EH (cell line): ENCODE measurements at places on chromosomes 5 and 9.

DNA sequence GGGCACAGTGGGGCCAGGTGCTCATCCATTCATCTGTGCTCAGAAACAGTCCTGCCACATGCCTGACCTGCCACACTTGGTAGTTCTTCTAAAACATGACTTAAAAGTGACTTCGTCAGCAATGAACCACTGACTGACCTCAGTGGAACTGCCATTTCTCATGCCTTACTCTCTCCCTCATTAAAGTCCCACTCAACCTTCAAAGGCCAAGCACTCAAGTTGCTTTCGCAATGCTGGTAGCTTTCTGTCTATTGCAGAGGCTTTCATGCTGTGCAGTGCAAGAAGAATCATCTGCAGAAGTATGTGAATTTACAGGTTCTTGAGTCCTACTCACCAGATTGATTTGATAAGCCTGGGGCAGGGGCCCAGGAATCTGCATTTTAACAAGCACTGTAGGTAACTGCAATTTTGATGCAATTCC lies 23.9 kb downstream of the B4GALT1 start:
- peak; percentile 85 for DNase-seq

DNA sequence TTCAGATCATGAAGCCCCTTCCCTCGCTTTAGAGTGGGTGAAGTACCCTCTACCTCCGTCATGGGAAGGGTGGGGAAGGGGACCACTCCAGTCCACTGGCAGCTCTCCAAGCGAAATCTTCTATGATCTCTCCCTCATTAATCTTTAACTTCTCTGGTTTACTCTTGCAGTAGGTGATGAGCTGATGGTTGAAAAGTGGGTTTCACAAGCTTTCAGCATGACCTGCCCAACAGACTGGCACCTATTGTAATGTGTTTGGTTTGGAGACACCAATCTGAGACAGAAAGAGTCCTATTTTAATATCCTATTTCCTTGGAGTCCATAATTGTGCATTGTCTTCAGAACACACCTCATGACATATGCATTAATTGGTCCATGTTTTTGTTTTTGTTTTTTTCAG lies 70.8 kb upstream of the TGFBR1 start:
- DNase-seq: no peak

DNA sequence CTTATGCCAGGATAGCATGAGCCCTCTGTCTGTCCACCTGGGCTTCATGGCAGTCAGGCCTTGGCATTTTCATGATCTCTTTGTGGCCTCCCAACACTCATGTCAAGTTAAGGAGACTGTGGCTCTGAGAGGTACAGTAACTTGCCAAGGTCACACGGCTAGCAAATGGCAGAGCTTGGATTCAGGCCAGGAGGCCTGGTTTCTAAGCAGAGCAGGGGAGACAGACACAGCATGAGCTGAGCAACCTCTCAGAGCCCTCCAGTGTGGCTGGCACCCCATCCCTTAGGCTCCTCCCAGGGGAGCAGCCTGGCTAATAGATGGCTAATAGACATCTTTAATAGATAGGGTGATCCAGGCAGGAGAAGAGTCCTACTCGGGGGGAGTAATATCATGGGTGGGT lies 4.1 kb downstream of the SYNPO start:
- DNase-seq: no peak

- DNase-seq: peak; percentile 39
These were observed 118.3 kb downstream of the DRD1 start for GRCh38 chr5:175325681-175326080.

- peak; percentile 63 for DNase-seq
These were observed 89.0 kb upstream of the MAP1B start for GRCh38 chr5:72018143-72018803.

- no peak for DNase-seq
These were observed 132.1 kb downstream of the GLIS3 start for GRCh38 chr9:4167728-4168127.

GRCh38 chr5:1772634-1773033 lies 27.0 kb downstream of the MRPL36 start:
- peak; percentile 65 for DNase-seq

- DNase-seq: peak; percentile 79
These were observed 22.8 kb downstream of the SMIM3 start for GRCh38 chr5:150801117-150801927.

GRCh38 chr5:92778261-92778660 lies 802.8 kb downstream of the NR2F1-AS1 start:
- DNase-seq: no peak

- DNase-seq: no peak
These were observed 2.1 kb upstream of the OGN start for GRCh38 chr9:92406477-92406876.

- DNase-seq: peak; percentile 87
These were observed 76.2 kb downstream of the STK10 start for GRCh38 chr5:172111852-172112225.

DNA sequence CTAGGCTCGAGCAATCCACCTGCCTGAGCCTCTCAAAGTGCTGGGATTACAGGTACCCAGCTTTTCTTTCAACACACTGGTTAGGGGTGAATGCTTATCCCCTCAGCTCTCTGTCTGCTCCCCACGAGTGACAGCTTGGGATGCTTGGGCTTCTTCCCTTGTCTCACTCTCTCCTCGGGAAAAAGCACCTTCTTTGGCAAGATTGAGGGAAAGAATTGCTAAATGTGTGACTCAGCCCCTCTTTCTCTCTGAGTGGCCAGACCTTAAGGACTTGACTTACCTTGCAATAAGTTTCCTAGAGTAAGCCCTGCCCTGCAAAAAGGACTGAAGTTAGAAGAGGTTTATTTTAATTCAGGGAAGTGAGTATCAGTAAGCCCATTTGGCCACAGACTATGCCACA lies 68.1 kb upstream of the ERBIN start:
- DNase-seq: peak; percentile 56

DNA sequence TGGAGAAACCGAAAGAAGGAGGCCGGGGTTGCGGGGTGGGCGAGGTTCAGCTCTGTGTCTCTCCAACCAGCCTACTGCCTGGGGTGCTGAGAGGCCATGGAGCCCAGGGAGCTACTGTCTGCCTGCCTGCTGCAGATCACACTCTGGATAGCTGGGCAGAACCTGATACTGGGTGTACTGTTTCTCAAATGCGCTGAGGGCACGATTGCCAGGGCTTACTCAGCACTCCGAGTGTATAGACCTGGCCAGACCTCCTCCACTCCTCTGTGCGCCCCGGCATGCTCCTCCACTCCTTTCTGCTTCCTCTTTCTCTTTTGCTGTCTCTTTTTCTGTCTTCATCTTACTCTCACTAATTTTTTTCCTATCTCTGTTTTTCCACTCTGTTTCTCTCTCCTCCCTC lies 215.1 kb downstream of the PAPPA start:
- DNase-seq: no peak

DNA sequence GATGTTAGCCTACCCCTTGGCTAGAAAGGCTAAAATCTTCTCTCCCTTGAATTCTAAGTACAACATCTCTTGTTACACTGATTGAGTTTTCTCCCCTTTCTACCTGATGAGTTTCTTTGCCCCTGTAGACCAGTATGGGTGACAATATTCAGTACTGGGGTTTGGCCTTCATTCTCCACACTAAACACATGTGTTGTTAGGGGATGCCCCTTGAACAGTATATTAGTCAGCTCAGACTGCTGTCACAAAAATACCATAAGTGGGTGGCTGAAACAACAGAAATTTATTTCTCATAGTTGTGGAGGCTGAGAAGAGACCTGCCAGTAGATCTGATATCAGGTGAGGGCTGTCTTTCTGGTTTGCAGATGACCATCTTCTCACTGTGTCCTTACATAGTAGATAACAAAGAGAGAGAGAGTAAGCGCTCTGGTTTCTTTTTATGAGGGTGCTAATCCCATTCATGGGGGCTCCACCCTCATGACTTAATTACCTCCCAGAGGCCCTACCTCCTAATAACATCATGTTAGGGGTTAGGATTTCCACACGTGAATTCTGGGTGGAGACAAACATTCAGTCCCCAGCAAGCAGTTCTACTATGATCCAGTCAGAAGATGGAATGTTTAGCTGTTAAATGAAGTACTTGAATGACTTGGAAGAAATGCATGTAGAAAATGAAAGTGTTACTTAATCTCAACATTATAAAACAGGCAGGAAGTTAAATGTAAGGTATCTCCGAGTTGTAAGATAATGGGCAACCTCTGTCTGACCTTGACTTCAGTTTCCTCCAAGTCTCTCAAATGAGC lies 17.5 kb downstream of the VLDLR start:
- peak; percentile 21 for DNase-seq

GRCh38 chr5:16104961-16105360 lies 74.6 kb downstream of the MARCHF11 start:
- DNase-seq: no peak

GRCh38 chr5:167294882-167295680 lies 996.4 kb upstream of the WWC1 start:
- DNase-seq: peak; percentile 93

- peak; percentile 60 for DNase-seq
These were observed 126.5 kb upstream of the PAM start for GRCh38 chr5:102628441-102629175.

GRCh38 chr9:111149018-111149759 lies 110.9 kb upstream of the LPAR1 start:
- DNase-seq: peak; percentile 40

DNA sequence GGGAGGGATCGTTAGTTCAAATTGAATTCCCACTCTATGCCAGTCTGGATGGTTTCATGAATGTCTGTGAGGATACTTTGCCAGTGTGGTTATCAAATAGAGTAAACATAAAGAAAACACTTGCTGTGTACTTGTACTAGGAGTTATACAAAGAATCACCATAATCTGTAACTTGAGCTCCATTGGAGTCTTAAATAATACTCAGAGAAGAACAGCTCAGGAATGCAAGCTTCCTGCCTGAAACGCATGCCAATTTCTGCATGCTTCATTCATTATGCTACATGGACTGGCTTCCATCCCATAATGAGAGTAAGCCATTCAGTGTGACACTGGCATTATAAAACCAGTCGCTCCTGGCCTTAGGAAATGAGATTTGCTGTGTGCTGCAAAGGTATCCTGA lies 351.4 kb downstream of the SEMA5A start:
- DNase-seq: peak; percentile 89

GRCh38 chr5:123879071-123879470 lies 367.1 kb downstream of the CSNK1G3 start:
- DNase-seq: no peak

GRCh38 chr9:95224376-95225019 lies 93.0 kb downstream of the FANCC start:
- DNase-seq: no peak

- DNase-seq: no peak
These were observed 41.4 kb downstream of the TLR4 start for GRCh38 chr9:117745598-117745997.

DNA sequence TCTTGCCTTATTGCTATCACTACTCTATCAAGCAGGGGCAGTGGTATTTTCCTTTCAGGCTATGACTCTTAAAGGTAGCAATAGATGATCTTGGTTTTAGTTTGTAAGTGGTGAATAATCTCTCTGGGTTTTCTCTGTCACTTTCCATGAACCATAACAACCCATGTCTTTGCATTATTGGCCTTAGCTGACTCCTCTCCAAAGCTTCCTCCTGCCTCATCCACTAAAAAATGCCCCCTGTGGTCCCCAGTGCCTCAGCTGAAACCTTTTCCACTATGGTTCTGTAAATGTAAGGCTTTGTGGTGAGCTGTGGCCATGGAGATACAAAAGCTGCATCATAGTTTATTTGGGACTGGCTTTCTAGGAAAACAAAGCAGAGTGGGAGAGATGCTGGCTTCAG lies 128.8 kb downstream of the GPBP1 start:
- peak; percentile 55 for DNase-seq

GRCh38 chr5:156147944-156148285 lies 179.0 kb upstream of the SGCD start:
- DNase-seq: peak; percentile 33

DNA sequence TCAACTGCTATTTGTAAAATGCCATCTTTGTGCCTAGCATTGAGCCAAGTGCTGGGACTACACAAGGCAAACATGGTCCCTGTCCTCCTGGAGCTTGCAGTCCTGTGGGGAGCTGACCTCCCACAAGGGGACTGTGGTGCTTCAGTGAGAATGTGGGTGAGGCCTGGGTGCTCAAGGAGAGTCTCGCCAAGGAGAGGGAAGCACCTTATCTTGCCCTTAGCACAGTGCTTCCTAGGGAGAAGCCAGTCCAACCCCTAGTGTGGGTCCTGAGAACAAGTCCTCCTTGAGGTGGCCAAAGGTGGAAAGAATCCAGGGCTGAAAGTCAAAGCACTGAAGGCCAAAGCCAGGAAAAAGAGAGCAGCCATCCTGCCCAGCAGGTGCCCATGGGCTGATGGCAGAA lies 31.1 kb upstream of the MVB12B start:
- no peak for DNase-seq

- DNase-seq: no peak
These were observed 125.0 kb upstream of the SLC12A2 start for GRCh38 chr5:127958421-127959011.

DNA sequence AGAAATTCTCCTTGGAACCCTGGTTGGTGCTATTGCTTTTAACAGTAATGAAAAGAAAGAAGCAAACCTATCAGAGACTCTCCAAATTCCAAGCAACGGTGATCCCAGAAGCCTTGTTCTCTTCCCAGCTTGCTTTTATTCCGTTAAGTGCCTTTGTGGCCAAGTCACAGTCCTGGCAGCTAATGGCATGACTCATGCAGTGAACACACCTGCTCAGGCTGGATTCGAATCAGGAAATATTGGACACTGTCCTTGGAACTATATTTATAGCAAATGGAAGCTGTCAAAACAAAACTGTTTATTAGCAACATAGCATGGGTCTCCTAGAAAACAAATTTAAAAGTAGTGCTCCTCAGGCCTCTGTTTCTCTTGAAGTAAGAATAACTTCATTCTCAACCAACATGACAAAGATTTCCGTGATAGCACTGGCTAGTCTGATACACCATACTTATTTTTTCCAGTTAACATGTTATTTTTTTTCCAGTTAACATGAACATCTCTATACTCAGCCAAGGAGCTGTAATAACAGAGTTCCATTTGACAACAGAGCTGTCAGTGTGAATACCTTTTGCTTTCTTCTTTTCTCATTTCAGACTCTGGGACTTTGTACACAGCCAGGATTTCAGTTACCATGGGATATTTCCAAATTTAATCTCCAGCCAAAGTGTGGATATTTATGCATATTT lies 502.4 kb downstream of the GADD45G start:
- no peak for DNase-seq

DNA sequence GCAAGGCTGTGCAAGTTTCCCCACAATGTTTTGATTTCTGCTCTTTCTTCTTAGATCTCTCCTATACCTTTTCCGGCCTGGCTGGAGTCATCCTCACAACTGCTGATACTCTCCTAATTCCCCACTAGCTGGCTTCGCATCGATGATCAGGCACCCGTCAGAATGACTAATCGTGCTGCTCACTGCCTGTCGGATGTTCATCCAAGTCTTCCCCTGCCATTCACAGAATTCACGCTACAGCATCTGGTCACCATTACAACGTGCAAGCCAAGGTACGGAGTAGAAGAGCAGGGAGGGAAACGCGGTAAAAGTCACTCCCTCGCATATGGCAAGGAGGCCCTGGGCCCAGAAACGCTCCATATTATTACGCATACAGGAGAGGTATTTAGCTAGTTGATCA lies 35.1 kb downstream of the CDH10 start:
- no peak for DNase-seq
